Fibroblast of skin of right quadriceps (primary cell): ENCODE measurements at places on chromosomes 3 and 15.
A peak's percentile ranks its signal among the peaks of the same experiment; 100 is the strongest.

DNA sequence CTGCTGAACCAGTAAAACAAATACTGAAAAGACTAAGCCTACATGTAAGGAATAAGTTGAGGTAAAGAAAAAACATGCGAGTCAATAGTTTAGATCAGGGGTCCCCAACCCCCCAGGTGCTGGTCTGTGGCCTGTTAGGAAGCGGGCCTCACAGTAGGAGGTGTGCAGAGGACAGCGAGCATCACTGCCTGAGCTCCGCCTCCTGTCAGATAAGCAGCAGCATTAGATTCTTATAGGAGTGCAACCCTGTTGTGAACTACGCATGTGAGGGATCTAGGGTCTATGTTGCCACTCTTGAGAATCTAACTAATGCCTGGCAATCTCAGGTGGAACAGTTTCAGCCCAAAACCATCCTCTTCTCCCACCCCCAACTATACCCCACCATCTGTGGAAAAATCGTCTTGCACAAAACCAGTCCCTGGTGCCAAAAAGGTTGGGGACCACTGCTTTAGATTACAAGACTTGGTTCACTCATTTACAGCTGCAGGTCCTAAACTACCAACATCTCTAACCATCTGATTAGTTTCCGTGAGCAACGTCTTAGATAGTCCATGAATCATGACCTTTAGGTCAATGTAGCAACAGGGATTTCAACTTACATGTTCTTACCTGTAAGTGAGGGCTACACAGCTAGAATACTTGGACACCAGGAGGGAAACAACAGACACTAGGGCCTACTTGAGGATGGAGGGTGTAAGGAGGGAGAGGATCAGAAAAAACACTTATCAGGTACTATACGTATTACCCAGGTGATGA is 66.7 kb downstream of the TRANK1 start:
- no peak for DNase-seq

GRCh38 chr15:40075298-40076044 is 33.2 kb downstream of the BMF start:
- no peak for DNase-seq

- peak; percentile 91 for DNase-seq
Observed at GRCh38 chr3:149448331-149448831, 26.1 kb upstream of the TM4SF4 start.

GRCh38 chr3:2772803-2773202 is 337.4 kb downstream of the IL5RA start:
- DNase-seq = no peak

GRCh38 chr15:101573951-101574350 is 78.2 kb downstream of the TM2D3 start:
- no peak for DNase-seq

DNA sequence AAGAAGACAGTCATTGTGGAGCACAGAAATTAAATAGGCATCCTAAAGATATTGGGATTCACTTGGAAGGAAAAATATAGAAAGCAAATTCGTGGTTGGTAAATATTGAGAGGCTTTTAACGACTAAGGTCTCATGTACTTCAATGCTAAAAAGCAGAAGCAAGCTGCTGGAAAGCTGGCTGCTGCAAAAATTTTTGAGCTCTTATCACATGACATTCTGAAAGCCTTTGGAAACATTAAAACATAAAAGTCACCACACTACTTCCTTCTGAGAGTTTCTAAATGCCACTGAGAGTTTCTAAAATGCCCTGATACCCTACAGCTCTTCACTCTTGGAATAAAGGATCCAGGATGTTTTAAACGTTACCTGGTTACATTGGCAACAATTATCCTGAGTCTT is 39.0 kb upstream of the CBLB start:
- DNase-seq = no peak

DNA sequence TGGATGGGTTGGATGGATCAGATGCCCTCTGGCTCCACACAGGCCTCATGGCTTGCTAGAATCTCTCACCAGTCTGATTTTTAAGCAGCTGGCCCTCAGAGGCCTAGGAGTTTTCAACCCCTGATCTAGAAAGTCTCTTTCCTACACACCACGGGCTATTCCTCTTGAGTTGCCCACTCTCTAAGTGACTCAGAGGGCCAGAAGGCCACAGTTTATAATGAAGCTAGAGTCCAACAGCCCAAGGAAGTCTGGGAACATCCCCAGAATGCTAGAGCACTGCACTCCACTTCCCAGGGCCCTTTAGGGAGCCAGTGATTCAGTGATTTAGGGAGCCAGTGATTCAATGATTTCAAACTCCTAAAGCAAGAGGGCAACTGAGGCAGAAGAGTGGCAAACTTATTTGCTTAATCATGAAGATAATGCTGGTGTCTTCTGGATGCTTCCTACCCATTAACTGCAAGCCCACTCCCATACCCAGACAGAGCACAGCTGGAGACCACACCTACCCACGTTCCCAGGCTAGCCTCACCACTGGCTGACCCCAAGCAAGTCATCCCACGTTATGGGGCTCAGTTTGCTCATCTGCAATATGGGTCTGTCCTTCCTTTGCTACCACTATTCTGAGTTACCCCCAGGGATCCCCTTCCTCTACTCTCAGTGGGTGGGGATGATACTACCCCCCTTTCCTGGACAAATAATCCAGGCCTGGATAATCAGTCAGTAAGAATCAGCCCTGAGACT is 36.7 kb downstream of the ABTB1 start:
- DNase-seq = no peak

GRCh38 chr15:40493089-40493840 is 22.5 kb downstream of the CHST14 start:
- DNase-seq = no peak

DNA sequence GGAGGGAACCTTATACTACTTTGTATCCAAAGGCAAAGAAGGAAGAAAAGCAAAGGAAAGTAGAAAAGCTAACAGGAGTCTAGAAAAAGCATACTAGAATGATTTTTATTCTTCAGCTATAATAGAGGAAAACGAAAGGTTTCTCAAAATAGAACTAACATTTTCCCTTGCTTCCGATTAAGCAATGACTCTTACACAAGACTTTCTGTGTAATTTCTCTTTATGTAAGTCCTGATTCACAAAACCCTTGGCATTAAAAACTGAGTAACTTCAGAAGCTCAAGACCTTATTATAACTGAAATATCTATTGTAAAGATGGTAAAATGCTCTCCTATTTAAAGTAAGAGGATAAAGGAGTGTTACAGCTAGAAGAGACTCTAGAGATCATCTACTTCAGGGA is 97.4 kb downstream of the DTWD1 start:
- peak; percentile 28 for DNase-seq
